ENCODE measurements at places on chromosomes 1 and 21.

DNA sequence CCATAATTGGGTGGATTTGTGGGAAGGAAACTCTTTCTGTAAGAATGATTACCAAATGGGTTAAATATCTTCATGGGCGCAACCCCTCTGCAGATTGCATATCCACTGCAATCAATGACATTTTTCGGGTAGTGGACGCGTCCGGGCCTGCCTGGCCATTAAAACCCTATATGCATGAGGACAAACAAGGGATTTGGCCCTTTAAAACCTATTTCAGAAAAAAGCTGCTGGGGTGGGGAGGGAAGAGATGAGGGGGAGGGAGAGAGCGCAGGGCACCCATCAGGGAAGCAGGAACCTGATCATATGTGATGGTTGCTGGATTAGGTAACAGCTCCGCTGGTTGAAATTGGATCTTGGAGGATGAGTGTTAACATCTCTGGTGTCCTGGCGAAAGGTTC lies 228.8 kb downstream of the PBX1 start:
- no peak for DNase-seq

- no peak for DNase-seq
These were observed at the start of gene MAB21L3 for GRCh38 chr1:116110567-116111523. Gene MAB21L3, plus strand, starts transcription at chr1:116111399. Its CDS starts 1,217 bp downstream, at chr1:116112616.

DNA sequence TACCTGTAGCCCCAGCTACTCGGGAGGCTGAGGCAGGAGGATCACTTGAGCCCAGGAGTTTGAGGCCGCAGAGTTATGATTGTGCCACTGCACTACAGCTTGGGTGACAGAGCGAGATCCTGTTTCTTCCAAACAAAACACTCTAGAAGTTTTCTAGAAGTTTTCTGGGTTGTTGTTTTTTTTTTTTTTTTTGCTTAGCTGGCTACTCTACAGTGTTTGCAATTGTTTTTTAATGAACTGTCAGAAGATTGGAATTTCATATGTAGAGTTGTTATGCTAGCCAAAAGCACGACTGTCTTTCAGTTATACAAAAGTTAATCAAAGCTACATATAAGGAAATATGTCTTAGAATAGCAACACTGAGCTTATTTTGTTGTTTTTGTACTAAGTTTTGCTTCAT lies 30.9 kb upstream of the NEXN start:
- DNase-seq: no peak

DNA sequence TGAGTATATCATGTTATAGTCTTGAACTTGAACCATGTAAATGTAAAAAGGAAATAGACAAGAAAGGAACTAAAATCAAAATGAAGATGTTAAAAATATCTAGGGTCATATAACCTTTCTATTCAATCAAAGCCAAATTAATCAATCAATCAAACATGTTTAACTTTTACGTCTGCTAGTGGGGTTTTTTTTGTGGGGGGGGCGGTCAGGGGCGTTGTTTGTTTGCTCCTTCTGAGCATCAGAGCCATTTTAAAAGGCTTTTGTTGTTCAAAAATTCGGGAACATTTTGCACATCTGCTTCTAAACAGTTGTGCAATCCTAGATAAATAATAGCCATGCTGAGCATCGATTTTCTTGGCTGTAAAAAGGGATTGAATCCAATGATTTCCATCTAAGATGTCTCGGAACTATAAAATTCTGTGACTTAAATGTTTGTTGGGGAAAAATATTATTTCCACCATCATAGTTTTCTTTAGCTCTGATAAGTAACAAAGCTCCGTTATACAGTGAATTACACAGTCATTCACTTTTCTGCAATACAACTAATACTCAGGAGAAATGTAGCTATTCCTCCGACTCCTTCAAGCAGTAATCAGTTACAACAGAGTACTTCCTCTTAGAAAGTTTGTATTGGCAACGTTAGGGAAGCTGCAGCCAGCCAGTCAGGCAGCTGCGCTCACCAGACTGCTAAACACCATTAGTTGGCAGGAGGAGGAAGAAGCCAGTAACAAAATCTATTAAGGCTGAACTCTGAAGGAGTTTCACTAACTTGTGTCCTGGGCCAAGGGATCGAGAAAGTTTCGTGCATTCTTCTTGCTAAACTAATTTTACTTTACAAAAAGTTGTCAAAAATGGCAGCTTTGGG lies 2.2 kb downstream of the SPATA6 start:
- no peak for DNase-seq

DNA sequence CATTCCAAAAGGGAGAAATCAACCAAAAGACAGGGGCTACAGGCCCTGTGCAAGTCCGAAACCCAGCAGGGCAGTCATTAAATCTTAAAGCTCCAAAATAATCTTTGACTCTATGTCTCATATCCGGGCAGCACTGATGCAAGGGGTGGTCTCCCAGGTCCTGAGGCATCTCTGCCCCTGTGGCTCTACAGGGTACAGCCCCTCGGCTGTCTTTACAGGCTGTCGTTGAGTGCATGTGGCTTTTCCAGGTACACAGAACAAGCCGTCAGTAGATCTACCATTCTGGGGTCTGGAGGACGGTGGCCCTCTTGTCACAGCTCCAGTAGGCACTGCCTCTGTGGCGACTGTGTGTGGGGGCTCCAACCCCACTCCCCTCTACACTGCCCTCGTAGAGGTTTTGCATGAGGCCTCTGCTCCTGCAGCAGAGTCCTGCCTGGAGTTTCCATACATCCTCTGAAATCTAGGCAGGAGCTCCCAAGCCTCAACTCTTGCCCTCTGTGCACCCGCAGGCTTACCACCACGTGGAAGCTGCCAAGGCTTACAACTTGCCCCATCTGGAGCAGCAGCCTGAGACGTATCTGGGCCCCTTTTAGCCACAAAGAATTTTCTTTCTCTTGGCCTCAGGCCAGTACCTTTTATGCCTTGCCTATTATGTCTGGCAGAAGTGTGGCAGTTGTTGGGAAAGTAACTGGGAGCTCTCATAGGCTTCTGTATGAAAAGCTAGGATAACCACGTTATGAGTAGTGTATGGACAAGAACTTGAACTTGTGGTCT lies 52.5 kb downstream of the POU2F1 start:
- no peak for DNase-seq

DNA sequence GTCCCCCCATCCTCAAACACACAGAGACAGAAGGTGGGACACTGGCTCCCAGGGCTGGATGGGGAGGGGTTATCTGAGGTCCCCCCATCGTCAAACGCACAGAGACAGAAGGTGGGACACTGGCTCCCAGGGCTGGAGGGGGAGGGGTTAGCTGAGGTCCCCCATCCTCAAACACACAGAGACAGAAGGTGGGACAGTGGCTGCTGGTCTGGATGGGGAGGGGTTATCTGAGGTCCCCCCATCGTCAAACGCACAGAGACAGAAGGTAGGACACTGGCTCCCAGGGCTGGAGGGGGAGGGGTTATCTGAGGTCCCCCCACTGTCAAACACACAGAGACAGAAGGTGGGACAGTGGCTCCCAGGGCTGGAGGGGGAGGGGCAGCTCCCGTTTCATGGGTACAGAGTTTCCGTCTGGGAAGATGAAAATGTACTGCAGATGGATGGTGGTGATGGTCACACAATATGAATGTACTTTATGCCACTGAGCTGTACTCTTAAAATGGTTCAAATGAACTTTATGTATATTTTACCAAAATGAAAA lies 69.2 kb downstream of the SCCPDH start:
- DNase-seq: no peak

GRCh38 chr21:32612999-32613337 lies 791 bp upstream of the CFAP298 start:
- no peak for DNase-seq

DNA sequence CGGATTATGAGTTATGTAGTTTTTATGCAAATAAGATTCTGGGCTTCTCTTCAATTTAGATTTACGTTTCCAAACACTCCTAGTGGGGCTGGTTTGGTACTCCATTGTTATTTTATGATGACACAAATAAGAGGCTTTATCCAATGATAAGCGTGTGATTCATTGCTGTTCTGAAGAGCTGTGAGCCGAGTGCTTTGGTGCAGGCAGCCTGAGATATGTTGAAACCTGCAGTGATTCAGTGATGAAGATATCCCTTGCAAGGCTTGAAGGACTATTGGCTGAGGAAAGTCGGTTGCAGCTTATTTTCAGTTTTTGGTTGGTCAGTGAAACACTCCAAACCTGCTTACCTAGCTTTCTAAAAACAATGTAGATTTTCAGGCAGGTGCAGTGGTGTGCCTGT lies 112.2 kb downstream of the RYR2 start:
- no peak for DNase-seq

- no peak for DNase-seq
These were observed 22.8 kb upstream of the RNF186 start for GRCh38 chr1:19837866-19838265.

DNA sequence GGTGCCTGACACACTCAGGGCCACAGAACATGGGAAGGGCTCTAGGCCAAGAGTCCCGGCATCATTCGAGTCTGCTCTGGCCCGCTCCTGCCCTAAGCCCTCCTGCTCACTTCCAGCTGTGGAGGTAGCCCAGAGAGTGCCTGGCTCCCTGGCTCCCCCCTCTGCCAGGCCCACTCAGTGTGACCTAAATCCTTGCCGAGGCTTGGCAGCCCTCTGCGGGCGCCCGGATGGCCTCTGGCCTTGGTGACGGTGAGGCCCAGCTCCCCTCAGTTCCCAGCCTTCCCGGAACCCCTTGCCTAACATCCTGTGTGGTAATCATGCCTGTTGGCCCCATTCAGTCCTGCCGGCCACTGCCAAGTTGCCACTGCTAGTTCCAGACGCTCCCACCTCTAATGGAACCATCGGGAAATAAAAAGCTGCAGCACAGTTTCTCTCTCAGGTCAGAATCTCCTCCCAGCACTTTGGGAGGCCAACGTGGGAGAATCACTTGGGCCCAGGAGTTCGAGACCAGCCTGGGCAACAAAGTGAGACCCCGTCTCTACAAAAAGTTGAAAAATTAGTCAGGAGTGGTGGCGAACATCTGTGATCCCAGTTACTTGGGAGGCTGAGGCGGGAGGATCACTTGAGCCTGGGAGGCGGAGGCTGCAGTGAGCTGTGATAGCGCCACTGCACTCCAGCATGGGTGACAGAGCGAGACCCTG lies 1.2 kb upstream of the H6PD start:
- DNase-seq: no peak

DNA sequence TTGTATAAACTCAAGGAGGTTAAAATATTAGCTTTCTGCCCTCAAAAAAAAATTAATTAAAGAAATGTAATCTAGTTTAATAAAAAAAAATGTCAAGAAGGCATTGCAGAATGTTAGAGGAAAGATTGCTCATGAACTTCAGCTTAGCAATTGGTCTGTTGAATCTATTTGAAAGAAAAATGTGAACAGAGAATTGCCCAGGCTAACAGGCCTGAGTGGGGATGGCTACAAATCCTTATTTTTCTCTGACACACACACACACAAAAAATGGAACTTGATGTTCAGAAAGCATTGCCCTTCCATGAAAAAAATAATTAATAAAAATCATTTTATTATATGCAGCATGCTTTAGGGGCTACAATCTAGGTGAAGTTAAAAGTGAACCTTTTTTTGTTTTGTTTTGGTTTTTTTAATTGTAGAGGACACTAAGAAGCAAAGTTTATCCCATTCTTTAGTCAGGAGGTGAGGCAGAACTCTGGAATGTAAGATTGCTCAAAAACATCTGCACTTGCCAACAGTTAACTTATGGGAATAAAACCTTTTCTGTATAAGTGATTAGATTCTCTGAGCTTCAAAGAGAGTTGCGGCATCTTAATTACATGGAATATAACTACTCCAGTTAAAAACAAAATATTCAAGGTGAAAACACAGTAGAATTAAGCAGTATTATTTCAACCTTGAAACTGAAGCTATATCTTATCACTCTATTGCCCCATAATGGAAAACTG lies 658.5 kb upstream of the ADGRL2 start:
- no peak for DNase-seq

- DNase-seq: no peak
These were observed 386.9 kb upstream of the PROX1 start for GRCh38 chr1:213600879-213601278.

DNA sequence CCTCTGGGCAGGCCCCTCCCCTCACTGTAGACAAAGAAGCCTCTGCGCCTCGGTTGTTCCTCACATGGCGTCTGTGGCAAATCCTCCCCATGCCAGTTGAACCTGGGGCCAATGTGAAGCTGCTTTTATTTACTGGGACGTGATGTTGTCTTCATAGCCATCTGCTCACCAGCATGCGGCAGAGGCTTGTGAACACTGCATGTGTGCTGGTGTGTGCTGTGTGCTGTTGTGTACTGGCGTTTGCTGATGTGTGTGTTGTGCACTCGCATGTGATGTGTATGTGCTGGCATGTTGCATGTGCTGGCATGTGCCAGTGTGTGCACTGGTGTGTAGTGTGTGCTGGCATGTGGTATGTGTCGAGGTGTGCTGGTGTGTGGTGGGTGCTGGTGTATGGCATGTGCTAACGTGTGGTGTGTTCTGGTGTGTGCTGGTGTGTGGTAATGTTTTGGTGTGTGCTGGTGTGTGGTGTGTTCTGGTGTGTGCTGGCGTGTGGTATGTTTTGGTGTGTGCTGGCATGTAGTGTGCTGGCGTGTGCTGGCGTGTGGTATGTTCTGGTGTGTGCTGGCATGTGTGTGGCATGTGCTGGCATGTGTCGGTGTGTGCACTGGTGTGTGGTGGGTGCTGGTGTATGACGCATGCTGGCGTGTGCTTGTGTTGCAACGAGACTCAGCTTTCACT lies 37.2 kb upstream of the TRAPPC10 start:
- no peak for DNase-seq

GRCh38 chr1:24195136-24195535 lies 8.0 kb upstream of the IFNLR1 start:
- no peak for DNase-seq

Measured in CD8-positive, alpha-beta memory T cell (primary cell).